ENCODE measurements at places on chromosomes 2 and 18. TPM values are rescaled to one million over a fixed set of nuclear protein-coding genes. Genes with fewer than 3 reads are reported as not detected.

DNA sequence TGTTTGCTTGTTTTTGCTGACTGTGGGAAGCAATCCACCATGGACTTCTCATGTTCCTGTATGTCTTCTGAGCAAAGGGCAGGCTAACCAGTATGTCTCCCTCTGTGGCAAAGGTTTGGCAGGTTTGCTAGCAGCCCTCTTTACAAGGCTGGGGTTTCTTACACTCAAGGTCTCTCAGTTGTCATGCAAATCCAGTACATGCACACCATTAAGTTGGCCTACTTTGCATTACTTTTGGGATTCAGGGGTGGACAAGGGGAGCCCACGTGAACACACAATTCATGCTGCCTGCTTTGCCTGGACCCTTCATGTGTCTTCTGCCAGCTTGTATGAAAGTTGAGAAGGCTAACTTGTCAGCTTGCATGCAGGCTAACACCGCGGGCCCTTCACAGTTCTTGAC is 134.9 kb downstream of the LRRTM4 start:
- no peak for DNase-seq

Gene OR6B2
- polyA plus RNA-seq, result not detected

- DNase-seq, result no peak
Measured at GRCh38 chr2:101837354-101837753, 139.8 kb downstream of the MAP4K4 start.

GRCh38 chr2:23642516-23642915 is 257.5 kb downstream of the KLHL29 start:
- no peak for DNase-seq

GRCh38 chr2:13106302-13106701 is 389.6 kb downstream of the TRIB2 start:
- DNase-seq, result no peak

DNA sequence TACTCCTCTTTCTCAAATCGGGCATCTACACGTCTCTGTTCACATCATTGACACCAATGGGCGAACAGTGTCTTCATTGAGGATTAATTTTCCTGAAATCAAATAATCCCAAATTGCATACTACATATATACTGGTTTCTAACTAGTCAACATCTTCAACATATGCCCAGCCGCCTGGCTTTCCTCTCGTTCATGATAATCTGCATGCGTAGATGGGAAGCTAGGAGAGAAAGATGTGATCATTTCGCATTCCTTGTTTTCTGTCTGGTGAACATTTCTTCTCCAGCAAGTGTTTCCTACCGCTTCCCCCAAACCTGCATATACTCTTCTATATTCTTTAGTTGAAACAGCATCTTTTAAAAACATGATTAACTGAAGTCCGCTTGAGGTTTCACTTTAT is 7.4 kb downstream of the TWIST2 start:
- DNase-seq, result no peak

Data from BJ (cell line).